ENCODE measurements at places on chromosomes 7 and 10.

- DNase-seq, result no peak
Observed at GRCh38 chr7:106462365-106462859, 177.6 kb upstream of the NAMPT start.

DNA sequence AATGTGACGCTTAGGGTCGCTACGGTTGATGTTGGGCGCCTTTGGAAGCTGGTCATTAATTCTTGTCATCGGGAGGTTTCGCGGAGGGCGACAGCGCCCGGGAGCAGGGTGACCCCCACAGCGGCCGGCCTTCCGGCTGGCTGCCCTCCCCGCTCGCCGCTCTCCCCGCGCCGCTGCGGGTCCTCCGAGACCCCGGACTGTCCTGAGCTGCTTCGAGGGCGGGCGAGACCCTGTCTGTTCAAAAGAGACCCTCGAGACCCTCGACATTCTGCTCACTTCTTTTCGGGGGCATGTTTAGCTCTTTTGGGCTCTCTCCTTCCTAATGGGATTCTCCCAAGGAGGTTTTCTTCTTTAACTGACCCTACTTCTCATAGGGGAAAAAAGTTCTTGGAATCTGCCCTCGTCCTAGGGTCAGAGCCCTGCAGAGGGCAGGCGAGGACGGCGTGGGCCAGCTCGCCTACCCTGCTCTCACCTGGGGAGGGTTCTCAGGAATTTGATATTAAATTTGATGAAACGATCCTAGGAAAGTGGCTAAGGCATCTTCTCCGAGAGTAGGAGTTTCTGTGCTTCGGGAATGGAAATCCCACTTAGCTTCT lies 257.0 kb downstream of the OTUD1 start:
- no peak for DNase-seq

- no peak for DNase-seq
Observed at GRCh38 chr10:34155812-34156211, 659.3 kb downstream of the PARD3 start.

- no peak for DNase-seq
Observed at GRCh38 chr10:14128519-14128918, 202.2 kb downstream of the FRMD4A start.

DNA sequence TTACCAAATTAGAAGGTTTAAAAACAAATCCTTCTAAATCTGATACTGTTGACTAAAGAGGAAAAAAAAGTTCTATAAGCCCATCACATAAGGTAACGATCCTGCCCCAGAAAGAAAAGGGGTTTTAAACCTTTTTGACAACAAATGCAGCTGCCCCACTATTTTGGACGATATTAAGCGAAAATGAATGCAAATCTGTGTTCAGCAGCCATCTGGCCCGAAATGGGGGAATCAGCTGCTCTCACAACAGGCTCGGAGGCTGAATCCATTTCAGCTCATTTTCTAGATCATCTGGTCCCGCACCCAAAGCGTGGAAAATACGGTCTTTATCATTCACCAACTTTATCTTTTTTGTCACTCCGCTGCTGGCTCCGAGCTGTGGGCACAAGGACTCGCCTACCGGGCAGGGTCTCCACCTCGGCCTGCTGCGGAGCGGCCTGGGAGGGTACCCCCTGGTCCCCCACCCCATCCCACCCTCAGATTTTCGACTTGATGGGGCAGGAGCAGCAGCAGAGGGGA lies 2.4 kb upstream of the EBF3 start:
- DNase-seq, result no peak

DNA sequence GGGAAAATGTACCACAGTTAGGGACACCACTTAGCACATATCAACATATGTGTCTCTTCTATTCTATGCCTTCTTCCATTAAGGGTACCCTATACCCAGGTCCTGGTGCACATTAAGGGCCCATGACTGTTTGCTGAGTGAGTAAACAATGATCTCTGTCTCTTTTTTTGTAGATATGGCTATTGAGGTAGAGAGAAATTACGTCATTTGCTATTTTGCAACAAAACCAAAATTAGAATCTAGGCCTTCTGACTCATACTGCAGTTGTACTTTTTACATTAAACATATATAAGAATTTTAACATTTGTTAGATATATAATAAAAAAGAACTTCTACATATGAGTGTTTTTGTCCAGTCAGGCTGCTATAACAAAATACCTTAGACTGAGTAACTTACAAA lies 683.2 kb upstream of the LRRN3 start:
- no peak for DNase-seq

- no peak for DNase-seq
Observed at GRCh38 chr7:1170741-1171501, 10.9 kb upstream of the ZFAND2A start.

DNA sequence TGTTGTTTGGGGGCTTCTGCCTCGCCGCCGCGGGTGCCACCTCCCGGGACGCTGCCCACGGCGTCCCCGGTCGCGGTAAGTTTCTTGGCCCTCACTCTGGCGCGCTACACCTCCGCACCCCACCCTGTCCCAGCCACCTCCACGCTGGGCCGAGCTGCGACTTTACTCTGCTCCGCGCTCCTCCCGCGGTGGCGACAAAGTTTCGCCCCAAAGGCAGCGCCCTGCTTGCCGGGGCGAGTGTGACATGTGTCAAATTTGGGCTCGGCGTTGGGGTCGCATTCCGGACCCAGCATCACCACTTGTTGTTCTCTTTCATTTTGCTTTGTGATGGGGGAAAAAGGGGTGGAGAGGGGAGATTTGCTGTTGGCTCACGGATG lies 167.7 kb upstream of the PPP1R3A start:
- no peak for DNase-seq

- DNase-seq, result no peak
Observed at GRCh38 chr10:93873420-93874115, 20.2 kb upstream of the SLC35G1 start.

DNA sequence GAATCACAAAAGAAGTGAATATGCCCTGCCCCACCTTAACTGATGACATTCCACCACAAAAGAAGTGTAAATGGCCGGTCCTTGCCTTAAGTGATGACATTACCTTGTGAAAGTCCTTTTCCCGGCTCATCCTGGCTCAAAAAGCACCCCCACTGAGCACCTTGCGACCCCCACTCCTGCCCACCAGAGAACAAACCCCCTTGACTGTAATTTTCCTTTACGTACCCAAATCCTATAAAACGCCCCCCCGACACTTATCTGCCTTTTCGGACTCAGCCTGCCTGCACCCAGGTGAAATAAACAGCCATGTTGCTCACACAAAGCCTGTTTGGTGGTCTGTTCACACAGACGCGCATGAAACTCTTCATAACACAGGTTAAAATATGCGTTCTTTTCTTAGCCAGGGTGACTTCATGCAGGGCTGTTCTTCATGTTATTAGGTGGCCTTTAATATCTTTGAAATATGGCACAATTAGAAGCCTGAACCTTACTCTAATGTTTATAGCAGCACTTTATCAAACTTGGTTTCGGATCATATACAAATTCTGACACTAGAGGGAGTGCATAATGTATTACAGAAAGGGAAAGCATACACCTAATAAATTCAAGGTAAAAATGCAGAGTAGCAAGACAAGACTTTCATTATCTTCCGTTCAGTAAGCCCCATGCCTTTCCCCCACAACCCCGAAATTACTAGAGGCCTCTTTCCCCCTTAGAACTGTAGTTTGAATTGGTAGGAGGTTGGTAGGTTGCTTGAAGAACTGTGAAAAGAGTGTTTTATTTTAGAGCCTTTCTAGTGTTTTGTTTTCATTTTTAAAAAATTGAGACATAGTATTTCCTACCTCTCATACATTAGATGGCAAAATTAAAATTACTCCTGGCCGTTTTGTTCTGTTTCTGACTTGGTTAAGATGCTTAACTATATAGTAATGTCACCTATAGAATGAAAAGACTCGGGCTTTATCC lies 117.9 kb downstream of the NPY start:
- DNase-seq, result no peak

DNA sequence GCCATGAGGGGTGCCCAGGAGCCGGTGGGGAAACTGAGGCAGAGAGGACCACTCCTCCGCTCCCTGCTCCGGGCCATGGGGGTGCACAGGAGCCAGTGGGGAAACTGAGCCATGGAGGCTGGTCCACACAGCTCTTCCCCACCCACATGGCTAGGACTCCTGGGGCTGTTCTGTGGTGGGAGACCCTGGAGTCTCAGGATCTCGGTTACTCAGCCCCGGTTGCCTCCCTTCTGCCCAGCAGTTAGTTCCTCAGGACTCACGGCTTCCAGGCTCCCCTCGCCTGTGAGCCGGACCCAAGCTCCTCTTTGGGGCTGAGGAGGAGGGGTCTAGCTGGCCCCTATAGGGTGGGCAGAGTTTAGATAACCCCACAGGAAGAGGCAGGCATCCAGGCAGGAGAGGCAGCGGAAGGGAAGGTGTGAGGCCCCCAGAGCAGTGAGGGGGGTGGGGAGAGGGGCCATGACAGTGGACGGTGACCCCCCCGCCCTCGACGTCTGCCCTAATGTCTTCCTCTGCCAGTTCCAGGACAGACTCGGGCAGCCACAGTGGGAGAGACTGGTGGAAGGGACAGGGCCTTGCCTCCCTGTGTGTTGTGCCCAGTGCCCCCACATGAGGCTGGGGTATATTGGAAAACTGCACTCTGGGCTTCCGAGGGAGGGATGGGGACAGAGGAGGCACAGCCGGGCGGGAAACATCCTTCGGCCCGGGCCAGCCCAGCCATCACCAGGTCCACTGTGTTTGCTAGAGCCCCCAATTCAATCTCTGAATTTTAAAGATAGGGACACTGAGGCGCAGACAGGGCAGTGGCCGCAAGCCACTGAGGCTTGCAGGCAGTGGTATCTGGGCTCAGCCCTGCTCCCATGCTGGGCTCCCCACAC lies 4.3 kb downstream of the ELFN1 start:
- DNase-seq, result no peak

GRCh38 chr7:127983804-127984332 lies 47.4 kb downstream of the LRRC4 start:
- no peak for DNase-seq

DNA sequence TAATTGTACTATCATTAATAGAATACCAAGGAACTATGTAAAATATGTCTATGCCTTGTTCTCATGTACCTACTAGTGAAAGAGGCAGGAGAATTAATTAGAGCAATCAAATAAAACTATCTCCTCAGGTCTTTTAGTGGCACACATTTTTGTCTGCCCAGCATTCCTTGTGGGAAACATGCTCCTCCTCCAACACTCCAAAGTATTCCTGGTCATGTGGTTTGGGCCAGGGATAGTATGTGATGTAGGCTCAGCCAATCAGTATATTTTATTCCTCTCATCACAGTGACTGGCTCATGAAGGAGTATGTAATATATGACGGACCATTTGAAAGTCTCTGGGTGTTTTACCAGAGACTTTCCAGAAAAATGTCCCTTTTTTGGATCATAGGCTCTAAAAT lies 16.7 kb upstream of the SYPL1 start:
- DNase-seq, result no peak

DNA sequence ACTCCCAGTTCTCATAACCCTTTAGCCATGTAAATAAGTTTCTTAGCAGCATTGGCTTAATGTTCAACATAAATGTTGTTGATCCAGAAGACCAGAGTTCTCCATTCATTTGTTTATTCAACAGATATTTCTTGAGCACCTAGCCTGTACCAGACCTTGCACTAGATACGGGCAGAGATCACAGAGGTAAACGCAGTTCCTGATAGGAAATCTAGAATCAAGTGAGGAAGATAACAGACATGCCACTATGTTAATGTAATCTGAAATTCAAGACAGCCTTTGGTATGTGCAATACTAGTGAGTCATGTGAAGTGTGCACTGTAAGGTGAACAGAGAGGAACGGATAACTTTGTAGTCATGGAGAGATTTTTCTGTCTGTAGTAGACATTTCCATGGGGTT lies 3.0 kb downstream of the BUB3 start:
- no peak for DNase-seq

GRCh38 chr10:124362568-124362967 lies 56.2 kb downstream of the OAT start:
- DNase-seq, result no peak

GRCh38 chr7:5230265-5231067 lies 40.4 kb downstream of the WIPI2 start:
- DNase-seq, result no peak

- no peak for DNase-seq
Observed at GRCh38 chr10:67666416-67667034, 29.5 kb downstream of the CTNNA3 start.

GRCh38 chr10:98150544-98150943 lies 16.1 kb downstream of the R3HCC1L start:
- no peak for DNase-seq

DNA sequence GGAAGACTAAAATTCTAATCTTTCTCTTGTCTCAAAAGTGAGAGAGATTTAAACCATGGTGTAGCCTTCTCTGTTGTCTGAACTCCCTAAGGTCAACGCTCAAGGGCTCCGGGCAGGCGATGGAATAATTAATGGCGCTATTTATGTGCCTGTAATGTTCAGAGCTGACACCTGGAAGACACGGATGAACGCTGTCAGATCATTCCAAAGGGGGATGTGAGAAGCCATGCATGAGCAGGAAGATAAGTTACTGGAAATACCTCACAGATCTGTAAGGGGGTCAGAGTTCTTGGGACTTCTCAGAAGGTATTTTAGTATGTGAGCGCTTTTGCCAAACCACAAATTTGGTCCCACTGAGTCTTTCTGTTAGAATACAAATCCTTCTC lies 73.3 kb upstream of the MTPN start:
- no peak for DNase-seq

Measured in stimulated activated CD8-positive, alpha-beta memory T cell treated with anti-CD3 and anti-CD28 coated beads, Interleukin-4, amount 100 ng/mL, for 4 hours (primary cell).